ENCODE measurements at places on chromosomes 7 and 10.

DNA sequence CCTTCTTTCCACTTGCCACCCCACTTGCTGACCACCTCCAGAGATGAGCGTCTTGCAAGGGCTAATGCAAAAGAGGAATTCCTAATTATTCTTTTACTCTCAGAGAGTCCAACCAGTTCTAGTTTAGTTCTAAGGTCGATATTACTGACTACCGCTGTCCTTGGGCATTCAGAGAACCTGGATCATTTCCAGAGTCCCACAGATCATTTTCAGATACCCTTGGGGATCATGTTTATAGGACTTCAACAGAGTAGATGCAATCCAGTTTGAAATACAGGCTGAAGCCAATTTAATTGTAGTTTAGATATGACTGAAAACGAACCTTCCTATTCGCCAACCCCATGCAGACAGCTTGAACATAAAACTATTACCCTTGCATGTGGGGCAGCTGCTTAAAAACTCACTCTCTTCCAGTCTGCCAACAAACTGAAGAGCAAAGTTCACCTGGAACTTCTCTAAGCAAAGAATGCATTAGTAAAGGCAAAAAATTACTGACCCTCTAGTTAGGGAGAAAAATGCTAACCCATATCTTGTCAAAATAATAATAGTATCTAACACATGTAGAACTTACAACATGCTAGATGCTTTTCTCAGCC is 22.4 kb downstream of the CFAP69 start:
- DNase-seq: no peak

- DNase-seq: no peak
These were observed 104.3 kb downstream of the NRBF2 start for GRCh38 chr10:63237396-63237795.

DNA sequence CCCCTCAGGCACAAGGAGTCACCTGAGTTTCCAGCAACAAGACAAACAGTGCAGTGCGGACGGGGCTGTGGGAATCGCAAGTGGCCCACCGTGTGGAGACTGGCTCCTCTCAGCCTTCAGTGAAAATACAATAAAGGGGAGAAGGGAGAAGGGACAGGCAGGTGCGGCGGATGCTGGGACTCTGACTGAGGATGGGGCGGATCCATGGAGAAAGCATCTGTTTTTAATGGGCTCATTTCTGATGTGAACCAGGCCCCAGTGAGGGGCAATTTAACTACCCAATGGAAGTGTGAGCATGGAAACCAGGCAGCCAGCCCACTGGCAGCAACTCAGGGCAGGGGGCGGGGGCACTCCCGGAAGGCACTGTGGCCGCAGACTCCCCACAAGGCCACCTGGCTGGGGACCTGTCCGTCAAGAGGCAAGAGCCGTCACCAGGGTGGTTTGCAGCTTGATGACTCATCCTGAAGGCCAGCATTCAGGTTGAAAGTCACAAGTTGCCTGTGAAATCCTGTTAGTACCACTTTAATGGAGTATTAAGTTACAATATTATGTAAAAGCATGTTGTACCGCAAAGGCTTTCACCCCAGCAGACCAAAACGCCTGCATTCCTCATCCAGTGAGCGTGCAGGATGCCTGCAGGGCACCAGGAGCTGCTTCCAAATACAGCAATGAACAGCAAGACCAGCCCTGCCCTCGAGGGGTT is 476.4 kb downstream of the PTPRN2 start:
- DNase-seq: peak; percentile 5

DNA sequence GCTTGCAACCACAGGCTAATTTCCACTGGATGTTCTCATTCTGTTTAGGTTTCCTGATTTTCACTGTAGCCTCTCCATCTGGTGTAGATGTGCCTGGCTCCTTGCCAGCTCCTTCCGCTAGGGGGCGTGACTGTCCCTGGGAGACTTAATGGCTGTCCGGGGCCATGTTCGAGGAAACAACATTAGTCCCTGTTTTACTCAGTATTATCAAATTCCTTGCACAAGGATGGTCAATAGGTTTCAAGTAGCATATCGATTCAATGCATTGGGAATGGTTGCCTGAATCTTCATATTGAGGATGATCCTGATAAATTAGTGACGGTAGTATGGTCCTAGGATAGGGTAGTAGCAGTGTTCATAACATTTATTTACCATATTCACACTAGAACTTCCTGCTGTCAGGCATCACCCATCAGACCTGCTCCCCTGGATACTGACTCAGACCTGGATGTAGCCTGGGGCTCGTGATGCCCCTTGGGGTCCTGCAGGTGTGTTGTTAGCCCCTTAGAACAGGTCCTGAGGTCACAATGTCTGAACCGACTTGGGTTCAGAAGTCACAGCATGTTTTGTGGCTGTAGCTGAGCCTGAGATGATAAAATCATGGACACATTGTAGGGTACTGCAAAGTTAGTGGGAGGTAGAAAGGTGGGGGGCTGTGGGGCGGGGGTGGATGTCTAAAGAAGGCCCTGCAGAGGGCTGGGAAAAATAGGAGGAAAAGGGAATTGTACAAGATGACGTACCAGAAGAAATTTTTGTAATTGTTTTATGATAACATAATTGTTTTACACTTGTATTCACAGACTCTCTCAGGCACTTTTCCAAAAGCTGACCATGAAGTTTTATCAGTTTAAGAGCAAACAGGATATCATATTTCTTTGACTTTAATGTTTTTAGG is 8.9 kb upstream of the EXOC6 start:
- peak; percentile 23 for DNase-seq

GRCh38 chr7:120256344-120257070 is 16.5 kb upstream of the KCND2 start:
- DNase-seq: no peak

GRCh38 chr10:67771200-67771599 is 66.8 kb downstream of the DNAJC12 start:
- DNase-seq: no peak

DNA sequence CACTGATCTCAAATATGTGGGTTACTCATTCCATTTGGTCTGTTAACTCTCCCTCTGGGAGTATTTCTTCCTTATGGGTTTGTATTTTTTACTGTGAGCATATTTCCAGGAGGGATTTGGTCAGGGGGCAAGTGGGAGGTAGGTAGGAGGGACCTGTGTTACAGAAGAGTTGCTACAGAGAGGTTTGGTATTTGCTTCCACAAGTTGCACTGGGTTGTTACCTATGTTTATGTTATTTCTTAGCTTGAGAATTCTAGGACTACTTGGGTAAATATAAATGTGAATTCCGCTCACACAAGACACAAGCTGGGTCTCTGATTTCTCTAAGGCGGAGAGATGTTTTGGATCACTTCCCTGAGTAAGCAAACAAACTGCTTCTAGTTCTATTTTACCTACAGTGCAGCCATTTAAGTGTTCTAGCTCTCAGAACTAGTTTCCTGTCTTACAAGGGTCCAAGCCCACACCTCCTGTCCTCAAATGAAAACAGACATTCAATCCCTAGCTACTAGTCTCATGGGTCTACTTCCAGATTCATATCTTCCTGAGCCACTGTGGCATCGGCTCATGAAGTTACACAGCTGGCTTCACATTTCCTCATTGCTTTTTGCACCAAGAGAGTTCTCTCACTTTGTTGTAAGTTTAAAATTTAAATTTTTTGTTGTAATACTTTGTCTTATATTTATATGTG is 75.4 kb upstream of the PPP1R3C start:
- DNase-seq: no peak

DNA sequence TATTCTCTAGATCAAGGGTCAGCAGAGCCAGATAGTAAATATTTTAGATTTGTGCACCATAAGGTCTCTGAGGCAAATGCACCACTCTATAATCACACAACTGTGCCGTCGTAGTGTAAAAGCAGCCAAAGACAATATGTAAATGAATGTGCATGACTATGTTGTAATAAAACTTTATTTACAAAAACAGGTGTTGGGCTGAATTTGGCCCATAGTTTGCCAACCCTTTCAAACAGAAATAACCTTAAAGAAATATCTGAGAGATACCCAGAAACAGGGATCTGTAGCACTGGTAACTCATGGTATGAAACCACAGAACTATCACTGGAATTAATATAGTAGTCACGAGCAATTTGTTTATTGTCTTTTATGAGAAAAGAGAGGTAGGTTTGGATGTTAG is 86.0 kb downstream of the ARID5B start:
- DNase-seq: no peak

- DNase-seq: no peak
These were observed 484.7 kb downstream of the PTPRN2 start for GRCh38 chr7:158102897-158103296.

GRCh38 chr7:129886818-129887186 is 66.0 kb downstream of the UBE2H start:
- DNase-seq: no peak

GRCh38 chr10:25818751-25819150 is 115.3 kb upstream of the MYO3A start:
- DNase-seq: no peak

DNA sequence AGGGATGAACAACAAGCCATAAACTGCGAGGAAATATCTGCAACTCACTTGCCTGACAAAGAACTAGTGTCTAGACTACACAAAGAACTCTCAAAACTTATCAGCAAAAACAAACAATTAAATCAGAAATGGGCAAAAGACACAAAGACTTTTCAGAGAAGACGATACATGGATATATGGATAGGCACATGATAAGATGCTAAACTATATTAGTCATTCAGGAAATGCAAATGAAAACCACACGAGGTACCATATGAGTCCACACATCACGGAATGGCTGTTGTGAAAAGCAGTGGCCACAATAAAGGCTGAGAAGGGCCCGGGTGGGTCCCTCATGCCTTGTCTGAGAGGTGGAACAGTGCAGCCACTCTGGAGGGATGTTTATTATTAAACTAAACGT is 267.8 kb downstream of the WDR37 start:
- no peak for DNase-seq

DNA sequence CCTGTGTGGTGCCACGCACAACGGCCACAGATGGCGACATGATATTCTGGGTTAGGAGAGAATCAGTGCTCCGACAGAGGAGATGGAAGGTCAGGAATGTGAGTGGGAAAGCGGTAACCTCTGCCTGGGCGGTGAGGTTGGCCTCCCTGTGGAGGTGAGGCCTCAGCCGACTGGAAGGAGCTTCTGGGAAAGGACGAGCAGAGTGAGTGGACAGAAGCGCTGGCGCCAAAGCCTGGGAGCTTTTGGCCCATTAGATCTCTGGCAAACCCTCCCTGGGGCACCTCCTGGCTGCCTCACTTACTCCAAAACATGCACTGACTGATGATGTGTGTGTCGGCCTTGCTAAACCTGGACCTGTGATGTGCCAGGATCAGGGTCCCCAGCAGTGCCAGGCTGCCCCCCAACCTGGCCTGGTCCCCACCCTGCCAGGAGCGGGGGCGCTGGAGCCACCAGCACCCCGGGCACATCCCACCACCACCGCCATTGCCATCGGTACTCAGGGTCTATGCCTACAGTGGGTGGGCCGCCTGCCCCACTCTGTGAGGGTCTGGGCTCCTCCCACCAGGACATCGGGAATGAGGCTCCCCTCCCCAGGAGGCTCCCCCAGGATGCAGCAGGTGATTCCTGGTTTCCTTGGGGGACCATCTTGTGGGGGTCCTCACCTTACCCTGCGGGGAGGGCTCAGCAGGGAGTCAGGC is 51.0 kb downstream of the RASGEF1A start:
- DNase-seq: no peak

GRCh38 chr10:78787125-78787524 is 281.6 kb upstream of the ZMIZ1 start:
- DNase-seq: no peak

DNA sequence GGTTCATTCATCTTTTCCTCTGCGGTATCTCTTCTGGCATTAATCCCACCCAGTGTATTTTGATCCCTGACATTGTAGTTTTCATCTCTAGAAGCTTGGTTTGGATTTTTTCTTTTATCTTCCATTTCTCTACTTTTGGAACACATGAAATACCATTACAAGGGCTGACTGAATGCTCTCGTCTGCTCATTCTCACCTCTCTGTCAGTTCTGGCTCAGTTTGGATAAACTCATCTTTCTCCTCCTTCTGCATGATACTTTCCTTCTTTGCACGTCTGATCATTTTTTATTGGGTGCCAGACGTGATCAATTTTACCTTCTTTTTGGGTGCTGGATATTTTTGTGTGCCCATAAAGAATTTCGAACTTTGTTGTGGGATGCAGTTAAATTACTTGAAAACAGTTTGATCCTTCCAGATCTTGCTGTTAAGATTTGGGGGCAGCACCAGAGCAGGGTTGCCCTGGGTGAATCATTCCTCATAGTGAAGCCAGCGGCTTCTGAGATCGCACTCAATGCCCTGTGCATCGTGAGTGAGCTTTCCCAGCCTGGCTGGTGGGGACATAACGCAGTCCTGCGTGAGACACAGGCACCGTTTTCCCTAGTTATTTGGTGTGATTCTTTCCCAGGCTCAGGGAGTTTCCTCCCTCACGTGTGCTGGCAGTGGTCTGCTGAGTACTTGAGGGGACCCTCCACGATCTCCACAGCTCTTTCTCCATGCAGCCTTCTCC is 53.8 kb downstream of the LHPP start:
- DNase-seq: no peak

- peak; percentile 25 for DNase-seq
These were observed 133.5 kb downstream of the VIPR2 start for GRCh38 chr7:159010937-159011721.

Measured in HT1080 (cell line).